Nucleus accumbens (tissue), 56 donors: ENCODE measurements at places on chromosomes 6 and 20.

DNA sequence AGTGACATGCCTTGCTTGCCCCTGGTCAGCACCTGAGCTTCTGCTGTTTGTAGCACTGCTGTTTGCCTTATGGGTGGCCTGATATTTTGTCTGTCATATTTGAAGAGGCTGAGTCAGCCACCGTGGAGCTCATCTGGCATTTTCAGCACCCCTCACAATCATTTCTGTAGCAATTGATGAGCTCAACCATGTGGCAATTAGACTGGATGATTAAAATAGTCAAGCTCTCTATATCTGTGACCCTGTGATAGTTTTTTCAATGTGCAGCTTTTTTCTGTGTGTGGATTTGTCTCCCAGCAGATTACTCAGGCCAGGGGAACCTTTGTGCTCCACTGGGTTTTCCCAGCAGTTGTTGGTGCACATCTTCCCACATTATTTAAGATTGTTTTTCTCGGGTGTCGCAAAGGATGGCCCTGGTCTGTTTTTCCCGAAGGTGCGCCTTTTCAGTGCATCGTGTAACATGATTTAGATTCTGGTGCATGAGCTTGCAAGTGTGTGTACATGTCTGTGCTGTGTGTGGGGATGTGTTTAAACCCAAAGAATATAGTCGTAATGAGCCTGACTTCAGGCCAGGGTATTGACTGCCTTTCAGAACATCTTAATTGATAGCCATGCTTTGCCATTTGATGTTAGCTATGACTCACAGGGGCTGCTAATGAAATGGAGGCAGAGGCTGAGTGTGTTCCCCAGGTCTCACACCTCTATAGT, 31.6 kb upstream of the GLP1R start:
- DNase-seq = no peak

DNA sequence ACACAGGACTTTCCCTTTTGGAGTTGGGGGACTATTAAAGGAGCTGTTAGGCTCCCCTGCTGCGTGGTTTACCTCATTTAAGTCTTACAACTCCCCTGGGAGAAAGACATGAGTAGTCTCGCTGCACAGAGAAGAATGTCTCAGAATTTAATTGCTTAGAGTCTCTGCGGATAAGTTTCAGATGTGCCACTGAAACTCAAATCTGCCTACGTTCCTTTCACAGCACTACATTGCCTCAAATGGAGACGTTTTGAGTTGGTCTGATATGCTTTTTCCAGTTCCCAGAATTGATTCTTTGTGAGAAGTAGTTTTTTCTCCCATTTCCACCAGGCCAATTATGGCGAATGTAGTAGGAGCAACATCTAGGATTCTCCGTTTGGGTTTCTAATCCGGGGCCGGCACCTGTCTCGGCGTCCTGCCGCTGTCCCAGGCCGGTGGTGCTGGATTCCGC, 532 bp upstream of the SLC35F1 start:
- DNase-seq = no peak

GRCh38 chr6:113338644-113339043, 518.5 kb upstream of the MARCKS start:
- no peak for DNase-seq

DNA sequence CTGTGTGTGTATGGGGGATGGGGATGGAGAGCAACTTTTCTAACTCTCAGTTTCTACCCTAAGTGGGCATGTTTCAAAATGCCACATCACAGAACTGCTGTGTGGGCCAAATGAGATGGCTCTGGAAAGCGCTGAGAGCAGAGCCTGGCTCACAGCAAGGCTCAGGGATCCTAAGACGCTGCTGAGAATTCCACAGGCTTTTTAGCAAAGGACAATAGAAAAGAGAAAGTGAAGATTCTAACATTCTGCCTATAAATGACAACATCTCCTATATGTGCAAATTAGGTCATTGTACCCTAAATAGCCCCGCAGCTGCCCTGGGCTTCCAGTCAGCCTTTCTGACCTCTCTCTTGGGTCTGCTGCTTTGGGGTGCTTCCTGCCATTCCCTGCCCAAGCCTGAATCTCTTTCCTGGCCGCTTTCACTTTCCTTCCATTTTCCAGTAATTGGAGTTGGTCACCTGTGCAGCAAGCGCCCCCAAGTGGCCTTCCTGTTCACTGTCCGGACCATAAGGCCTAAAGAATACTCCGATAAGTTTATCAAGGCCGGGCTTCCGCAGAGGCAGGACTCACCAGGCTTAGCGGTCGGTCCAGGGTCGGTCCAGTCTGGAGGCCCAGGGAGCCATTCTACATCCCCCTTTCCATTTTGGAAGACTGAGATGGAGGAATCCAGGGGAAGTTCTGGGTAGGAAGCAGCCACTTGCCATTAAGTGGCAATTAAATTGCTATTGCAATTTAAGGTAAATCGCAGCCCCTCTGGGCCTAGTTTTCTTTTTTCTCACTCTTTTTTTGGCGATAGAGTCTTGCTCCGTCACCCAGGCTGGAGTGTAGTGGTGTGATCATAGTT, 6.7 kb upstream of the DDR1 start:
- DNase-seq = peak; percentile 84

DNA sequence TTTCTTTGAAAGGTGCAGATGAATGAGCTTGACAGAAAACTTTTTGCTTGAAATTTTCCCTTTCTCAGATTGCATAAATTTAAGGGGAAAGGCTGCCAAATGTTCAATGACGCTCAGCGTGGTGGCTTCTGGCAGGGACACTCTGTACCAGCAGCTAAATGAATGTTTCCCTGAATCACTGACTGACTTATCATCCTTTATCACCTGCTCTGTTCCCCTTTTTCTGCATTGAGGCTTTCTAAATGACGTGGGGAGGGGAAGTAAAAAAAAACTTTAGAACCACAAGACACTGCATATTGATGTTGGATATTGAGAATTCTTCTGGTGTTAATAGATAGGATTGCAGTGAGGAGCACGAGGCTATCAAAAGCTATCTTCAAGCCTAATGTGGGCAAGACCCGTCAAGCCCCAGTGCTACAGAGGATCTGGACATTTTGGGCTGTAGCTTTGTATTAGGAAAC, 46.9 kb upstream of the ENPP5 start:
- no peak for DNase-seq

DNA sequence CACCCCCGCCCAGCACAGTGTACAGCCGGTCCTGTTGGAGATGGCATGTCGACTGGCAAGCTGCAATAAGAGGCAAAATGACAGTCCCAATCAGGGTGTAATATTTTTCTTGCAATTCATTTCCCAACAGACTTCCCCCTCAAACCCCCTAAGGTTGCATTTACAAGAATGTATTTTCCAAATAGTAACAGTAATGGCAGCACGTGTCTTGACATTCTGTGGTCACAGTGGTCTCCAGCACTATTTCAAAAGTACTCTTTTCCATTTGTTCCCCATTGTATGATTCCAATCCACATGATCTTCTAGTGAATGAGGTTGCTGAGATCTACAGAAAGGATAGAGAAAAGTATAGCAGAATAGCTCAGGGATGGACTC, 97.8 kb upstream of the CARMIL1 start:
- no peak for DNase-seq

- DNase-seq = no peak
Measured at GRCh38 chr6:137016356-137016755, 28.4 kb downstream of the IL20RA start.

GRCh38 chr6:100173211-100173610, 179.2 kb upstream of the MCHR2 start:
- DNase-seq = no peak
